ENCODE measurements at places on chromosomes 7 and 10.

- no peak for DNase-seq
Observed at GRCh38 chr7:135936497-135937217, 40.5 kb downstream of the MTPN start.

DNA sequence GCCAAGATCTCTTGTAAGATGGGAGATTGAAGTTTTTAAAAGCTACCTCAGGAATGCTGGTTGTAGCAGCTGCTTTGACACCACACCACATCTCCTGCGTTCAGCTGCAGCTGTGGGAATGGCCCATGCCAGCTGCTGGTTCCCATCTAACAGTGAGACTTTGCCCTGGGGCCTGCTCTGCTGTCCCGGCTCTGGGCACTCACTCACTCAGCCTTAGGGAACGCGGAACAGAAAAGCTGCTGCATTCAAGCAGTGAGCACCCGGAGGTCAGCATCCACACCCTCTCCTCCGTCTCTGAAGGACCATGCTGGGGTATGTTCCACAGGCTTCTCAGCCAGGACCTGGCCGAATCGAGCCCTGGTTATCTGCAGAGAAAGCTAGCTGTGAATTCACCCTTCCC is 197.1 kb upstream of the CXCL12 start:
- DNase-seq, result no peak

DNA sequence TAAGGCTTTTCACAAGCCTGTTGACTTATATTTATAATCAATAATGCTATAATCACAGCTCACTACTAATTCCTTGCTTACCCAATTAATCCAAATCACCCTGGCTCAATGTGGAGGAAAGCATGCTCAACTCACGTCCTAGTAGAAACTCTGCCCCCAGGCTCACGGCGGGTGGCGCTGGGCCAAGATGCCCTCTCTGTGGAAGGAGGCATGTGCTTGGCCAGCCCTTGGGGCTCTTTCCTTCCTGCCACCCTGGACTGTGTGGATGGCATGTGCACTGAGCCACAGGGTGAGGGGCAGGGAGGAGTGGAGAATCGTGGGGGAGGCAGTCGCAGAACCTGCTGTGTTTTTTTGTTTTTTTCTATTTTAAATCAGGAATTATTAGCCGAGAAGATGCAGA is 96.2 kb downstream of the SH2D4B start:
- DNase-seq, result no peak

GRCh38 chr7:157016024-157016351 is 5.5 kb upstream of the MNX1 start:
- no peak for DNase-seq

GRCh38 chr10:12405342-12406320 is 56.3 kb downstream of the CAMK1D start:
- DNase-seq, result no peak

- DNase-seq, result no peak
Observed at GRCh38 chr10:76218035-76218434, 786.6 kb downstream of the LRMDA start.

DNA sequence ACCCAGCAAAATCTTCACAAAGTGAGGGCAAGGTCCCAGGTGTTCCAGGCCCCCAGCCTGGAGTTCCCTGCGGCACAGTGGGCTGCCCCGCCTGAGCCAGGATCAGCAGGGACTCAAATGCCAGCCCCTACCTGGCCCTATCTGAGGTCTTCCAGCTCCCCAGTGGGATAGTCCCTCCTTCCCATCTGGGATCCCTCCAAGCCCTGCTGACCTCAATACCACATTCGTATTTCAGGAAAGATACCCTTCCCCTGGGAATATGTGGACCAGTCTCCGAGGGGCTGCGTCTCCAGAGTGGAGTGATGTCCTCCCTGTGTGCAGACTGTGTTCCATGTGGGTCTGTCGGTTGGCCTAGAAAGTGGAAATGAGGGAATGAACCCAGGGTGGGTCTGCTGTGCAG is 40.9 kb downstream of the ELFN1 start:
- DNase-seq, result no peak

DNA sequence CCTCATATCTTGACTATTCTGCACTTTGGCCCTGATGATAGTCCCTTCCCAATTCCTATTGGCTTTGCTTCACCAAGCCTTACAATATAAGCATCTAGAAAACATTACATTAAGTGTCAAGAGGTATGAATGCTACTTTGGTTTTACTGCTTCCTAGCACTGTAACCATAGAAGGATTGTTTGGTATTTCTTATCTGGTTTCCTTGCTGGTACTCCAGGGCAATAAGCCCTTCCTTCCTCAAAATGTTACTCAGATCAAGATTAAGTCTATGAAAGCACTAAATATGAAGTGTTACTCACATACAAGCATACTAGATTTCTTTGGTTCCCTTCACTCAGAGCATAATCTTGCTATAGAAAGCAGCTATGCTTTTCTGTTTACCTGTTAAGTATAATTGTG is 492.5 kb downstream of the ETV1 start:
- no peak for DNase-seq

- DNase-seq, result no peak
Observed at GRCh38 chr7:113742377-113742776, 176.4 kb downstream of the PPP1R3A start.

Measured in putamen (tissue), 1 donor.